ENCODE measurements at places on chromosomes 5 and 9. TPM values are rescaled to one million over a fixed set of nuclear protein-coding genes. Genes with fewer than 3 reads are reported as not detected.

The GADD45G gene
- total RNA-seq = 16.1 TPM

The ZBTB34 gene
- total RNA-seq = 2.5 TPM

DNA sequence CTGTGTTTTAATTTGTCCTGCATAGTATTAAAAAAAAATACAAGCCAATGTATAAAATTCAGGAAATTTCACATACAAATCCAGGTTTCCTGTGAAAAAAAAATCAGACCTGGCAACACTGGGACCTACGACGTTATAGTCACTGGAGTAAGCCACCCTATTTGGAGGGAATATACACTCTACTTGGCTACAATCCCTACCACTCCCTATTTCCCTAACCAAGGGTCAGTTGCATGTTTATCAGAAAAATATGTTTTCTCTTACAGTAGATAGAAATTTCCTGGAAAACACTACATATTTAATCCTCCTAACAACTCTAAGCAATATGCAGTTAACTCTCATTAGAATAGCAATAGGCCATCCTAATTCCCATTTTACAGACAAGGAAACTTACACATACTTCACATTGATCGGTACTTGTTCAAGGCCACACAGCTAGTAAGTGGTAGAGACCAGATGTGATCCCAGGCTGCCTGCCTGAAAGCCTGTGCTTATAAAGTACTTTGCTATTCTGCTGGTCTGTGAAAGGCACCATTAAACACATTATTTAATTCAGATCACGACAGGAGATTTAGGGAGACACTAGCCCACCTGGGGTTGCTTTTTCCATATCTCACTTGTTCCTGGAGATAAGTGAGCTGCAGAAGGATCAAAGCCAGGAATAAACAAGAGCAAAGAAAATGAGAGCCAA lies 70.8 kb downstream of the MFAP3 start:
- DNase-seq = no peak

DNA sequence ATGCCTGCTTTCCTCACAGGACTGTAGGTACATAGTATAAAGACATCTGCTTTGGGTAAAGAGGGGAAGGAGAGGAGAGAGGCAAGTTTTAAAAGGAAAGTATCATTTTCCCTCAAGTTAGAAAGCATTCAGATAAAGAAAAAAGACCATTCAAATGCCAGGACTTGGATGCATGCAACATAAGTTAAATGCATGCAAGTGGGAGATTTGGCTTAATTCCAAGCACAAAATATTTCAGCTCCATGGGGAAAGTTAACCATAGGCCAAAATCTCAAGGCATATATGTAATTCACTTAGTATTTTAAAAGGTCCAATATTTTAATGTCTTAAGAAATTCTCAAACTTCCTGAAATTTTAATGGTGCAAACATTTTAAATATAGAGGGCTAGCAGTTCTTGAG lies 36.4 kb downstream of the POU5F2 start:
- no peak for DNase-seq

DNA sequence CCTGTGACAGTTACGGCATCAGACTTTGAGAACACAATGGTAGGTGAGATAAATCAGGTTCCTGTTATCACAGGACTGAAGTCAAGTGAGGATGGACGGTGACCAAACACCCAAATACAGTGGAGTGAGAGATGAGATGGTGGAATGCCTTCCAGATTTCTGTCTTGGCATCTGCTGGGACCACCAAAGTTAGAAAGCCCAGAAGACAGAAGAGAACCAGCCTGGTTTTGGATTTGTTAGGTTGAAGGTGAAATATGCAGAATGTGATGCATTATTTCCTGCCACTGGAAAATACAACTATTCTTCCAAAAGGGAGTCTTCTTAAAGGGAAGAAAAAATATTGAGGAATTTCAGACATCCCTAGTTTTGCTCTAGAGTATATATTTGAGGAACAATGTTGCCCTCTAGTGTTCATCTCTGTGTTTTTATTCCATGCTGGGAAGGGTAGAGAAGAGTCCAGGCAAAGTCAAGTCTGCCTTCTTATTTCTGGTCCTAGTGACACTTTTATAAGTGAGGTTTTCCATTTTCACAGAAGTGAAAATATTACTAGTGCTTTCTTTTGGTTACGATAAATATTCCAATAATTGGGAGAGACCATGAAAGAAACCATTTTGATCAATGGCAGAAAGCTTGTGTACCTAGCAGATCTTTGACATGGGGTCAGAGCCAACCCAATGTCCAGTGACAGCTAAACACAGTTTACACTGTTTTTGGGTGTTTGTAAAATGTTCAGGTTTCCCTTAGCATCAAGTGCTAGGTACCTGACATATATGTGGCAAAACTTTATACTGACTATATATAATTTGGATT lies 142.3 kb upstream of the ANKH start:
- DNase-seq = no peak

DNA sequence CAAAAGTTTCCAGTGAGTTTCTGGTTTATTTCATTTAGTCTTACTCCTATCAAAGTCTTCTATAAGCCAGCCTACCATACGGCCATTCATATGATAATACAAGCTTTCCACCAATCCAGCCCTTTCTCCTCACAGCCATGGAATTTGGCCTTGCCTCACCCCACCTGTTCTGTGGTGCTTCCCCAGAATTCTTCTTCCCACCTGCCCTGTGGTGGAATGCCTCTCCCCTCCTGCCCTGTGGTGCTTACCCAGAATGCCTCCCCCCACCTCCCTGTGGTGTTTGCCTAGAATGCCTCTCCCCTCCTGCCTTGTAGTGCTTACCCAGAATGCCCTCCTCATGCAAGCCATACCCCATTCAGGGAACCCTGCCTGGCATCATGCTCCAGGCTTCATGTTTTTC lies 90.3 kb upstream of the APC start:
- DNase-seq = no peak

The PCDHB3 gene
- total RNA-seq = not detected

- DNase-seq = no peak
These were observed 42.6 kb upstream of the RNF38 start for GRCh38 chr9:36442710-36443109.

The OSTF1 gene
- total RNA-seq = 31.3 TPM

GRCh38 chr9:85600675-85601263 lies 141.0 kb downstream of the AGTPBP1 start:
- DNase-seq = no peak

GRCh38 chr9:14437354-14438231 lies 123.7 kb upstream of the NFIB start:
- no peak for DNase-seq

DNA sequence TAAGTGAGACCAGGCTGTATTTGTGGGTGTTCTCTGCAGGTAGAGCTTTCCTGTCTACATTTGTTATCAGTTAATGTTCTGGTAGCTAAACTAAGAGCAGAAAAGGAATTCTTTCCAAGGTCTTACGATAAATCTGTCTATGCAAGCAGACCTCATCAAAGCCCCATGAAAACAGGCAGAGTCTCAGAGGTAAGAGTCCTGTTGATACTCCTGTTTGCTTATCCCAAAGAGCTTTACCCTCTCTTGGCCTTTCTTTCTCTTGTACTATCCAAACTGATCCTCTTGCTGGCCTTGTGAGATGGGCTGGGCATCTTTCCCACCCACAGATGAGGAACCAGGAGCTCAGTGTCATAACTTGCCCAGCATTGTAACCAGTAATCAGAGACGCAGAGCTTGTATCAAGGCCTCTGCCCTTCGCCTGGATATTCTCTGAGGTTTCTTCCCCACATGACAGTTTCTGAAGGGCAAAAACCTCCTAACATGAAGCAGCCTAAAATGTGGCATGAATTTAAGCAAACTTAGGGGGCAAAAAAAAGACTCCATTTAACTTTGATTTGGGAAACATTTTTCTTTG lies 33.5 kb downstream of the PRKACG start:
- no peak for DNase-seq

DNA sequence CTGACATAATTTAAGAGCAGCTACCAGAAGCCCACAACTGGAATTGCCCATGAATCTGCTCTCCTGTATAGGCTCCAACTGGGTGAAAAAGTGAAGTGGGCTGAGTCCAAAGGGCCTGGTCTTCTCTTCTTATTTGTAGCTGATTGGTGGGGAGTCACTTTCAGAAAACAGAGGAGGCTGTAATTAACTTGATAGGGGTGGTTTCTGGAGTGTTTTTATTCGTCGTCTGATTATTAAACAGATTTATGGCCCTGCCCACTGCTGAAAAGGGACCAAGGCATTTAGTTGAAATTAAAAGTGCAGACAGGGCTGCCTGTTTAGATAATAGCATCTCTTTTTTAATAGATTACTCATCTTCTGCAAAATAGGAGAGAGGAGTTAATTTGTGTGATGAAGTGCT lies 81.0 kb upstream of the SAP30L start:
- DNase-seq = no peak

DNA sequence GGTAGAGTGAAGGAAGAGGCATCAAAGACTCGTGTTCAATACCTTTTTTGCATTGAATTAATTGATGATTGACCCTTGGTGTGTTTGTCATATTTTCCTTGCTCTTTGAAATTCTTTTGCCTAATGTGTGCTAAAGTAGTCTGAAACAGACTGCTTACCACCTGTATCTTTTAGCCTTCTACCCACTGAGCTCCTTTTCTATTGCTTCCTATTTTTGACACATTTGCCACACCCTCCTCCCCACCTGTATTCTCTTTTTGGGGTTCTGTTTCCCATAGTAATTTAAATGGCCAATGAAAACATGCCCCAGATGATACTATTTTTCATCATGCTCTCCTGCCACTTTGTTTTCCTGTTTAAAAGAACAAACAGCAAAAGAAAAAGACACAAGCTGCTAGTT lies 78.5 kb downstream of the ZCCHC7 start:
- DNase-seq = no peak

- DNase-seq = peak; percentile 78
These were observed 7.2 kb upstream of the RNF38 start for GRCh38 chr9:36407122-36407723.

The RANBP3L gene
- total RNA-seq = not detected

The ACTBL2 gene
- total RNA-seq = not detected

DNA sequence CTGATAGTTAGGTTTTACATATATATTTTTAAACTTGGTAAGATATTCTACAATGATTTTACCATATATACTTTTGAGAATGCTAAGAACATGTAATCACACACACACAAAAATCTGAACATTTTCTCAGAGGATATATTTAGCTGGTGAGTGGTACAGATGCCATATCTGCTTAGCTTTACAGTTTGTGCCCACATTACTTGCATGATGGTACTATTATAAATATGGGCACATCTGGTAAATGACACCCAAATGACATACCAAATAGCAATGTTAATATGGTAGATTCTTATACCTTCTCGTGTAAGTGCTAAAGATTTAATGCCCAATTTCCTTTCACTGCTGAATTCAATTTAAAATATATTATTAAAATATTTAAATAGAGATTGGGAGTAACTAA lies 56.6 kb downstream of the LSM11 start:
- no peak for DNase-seq

DNA sequence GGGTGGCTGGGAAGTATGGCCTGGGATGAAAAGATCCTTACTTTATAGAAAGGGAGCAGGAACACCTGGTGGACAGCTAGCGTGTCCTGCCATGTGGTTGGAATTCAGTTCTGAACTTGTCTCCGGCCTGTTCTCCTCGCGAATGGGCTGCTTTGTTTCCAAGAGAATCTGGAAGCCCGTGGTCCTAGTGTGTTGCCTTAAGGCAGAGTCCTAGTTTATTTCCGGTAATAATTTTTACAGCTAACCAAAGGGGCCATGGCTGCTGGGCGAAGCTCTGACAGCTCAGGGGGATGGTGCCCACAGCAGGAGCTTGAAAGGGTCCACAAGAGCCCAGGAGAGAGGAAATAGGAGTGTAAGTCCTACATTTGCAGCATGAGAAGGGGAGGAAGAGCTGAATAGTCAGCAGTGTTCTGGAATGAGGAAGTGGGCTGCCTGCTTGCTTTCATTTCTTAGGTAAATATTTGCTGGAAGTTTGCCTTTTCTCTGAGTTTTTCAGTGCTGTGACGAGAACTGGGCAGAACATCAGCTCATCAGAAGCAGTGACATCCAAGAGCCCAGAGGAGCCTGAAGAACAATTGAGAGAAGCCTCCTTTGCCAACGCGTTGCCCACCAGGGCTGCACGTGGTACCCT lies 13.1 kb upstream of the IGFBPL1 start:
- DNase-seq = no peak

The RIC1 gene
- 26.3 TPM for total RNA-seq

DNA sequence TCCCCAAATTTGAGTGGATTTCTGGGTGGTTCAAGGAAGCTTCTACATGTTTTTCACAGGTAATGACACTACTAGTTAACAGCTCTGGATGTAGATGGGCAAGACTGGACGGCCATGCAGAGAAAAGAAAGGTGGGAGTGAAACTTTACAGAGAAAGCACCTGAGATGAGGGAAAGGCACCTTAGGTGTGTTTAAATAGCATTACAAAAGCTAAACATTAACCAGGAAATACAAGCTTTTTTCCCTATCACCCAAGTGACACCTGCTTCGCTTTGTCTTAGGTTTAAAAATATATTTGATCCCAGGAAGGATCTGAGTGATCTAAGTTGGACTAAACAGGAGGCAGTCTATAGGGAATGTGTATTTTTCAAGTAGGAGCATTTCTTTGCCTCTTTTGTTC lies 8.3 kb downstream of the C9orf152 start:
- DNase-seq = no peak

The PTGES gene
- total RNA-seq = 0.25 TPM

DNA sequence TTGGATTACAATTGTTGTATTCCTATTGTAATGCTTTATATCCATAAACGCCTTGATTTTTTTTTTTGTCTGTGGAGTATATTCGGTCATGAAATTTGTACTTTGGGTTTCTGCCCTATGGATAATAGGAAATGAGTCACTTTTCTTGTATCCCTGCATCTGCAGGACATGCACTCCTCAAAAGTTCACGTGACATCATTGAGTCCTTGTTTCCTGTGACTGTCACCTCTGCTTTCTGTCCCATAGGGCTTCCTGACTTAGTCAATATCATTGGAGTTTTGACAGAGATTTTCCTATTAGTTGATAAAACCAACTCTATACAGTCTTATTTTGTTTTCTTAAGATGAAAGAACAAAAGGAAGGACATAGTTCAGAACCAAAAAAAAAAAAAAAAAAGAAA lies 356.3 kb downstream of the MAT2B start:
- no peak for DNase-seq

The GABRA1 gene
- not detected for total RNA-seq

DNA sequence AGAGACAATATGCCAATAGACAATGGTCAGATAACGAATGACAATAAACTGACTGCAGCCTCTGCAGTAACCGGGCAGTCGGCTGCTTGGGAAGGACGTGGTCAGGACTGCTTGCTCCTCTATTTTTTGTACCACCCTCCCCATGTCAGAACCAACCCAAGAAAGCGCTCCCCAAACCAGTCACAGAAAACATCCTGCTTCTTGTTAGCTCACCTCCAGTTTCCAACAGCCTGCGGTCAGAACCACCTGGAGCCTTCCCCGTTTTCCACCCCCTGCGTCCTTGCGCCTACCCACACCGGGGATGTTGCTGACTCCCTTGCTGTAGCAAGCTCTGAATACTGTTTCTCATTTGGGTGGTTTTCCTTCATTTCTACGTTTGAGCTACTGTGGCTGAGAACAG lies 1.7 kb upstream of the MRNIP start:
- no peak for DNase-seq

The WDR38 gene
- total RNA-seq = not detected

The PCDHGA2 gene
- not detected for total RNA-seq

DNA sequence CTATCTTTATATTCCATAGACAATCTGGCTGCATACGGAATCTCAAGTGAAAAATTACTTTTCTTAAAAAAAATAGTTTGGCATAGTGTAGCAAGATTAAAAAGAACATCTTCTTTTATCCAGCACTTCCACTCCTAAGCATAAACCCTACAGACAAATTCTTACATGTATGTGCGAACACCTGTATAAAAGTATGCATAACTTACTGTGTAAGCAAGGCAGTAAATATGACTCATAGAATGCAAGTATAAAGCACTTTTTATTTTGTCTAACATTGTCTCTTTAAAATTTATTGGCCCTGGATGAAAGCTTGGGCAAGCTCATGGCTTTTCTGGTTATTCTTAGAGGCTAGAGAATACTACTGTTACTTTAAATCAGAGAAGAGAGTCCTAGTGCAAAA lies 86.4 kb downstream of the MSX2 start:
- no peak for DNase-seq
